ENCODE measurements at places on chromosomes 5 and 9.
A peak's percentile ranks its signal among the peaks of the same experiment; 100 is the strongest.

GRCh38 chr5:141040093-141040770 lies 10.9 kb upstream of the PCDHB1 start:
- DNase-seq: peak; percentile 80

DNA sequence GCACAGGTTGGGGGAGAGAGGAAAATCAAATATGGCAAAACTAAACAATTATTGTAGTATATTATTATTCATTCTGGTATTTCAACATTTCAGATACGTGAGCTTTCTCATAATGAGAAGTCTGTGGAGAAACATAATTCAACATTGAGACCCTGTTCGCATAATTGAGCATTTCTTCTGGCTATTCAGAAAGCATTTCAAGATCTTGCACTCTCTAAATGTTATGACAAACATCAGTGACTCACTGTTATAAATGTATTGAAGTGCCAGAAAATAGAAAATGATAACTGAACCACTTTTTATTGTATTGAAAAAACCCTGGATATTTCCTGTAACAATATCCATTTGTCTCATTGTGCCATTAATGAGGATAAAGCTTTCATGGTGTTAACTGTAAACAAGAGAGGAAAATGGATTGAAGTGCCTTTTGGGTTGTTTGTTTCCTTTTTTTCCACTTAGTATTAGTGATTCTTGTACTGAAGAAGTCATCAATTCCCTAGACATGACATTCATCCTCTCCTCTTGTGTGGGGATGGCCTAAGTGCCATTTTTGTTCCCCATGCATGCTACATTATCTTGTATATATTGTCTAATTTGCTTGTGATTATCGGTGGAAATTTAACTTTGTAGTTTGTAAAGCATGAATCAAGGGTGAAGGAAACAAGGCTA lies 124.6 kb downstream of the CAMK4 start:
- no peak for DNase-seq

DNA sequence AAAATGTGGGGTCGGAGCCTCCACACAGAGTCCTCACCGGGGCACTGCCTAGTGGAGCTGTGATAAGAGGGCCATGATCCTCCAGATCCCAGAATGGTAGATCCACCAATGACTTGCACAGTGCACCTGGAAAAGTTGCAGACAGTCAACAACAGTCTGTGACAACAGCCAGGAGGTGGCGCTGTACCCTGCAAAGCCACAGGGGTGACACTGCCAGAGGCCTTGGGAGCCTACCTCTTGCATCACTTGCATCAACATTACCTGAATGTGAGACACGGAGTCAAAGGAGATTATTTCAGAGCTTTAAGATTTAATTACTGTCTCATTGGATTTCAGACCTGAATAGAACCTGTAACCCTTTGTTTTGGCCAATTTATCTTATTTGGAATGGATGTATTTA lies 614.1 kb upstream of the CDH9 start:
- peak; percentile 67 for DNase-seq

DNA sequence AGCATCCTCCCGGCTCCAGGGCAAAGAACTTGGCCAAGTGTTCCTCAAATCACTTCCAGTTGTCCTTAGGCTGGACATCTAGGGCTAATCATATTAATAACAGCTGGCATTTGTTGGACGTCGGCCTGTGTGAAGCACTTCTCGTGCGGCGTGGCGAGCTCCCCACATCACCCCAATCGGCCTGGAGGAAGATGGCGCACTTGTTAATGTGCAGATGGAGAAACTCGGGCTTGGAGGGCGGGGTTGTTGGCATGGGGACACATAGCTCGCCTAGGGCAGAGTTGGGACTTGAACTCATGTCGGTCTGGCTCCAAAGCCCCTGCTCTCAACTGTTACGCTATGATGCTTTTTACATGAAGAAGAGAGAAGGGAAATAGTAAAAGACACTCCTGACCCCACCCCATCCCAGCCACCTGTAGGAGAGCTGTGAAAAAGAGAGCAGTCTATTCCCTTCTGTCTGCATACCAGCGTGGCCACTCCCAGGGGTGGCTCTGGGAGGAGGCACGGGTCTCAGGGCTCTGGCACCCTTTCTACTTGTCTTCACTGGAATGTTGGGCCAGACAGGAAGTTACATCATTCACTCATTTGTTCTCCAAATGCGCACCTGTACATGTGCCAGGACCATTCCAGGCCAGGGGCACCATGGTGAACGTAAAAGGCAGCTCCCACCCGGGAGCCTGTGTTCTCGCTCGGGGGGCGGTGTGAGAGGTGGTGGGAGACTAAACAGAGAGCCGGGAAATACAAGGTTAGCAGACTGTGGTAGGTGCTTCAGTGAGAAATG lies 12.8 kb upstream of the NUP214 start:
- no peak for DNase-seq

- peak; percentile 99 for DNase-seq
These were observed at the start of gene KIF27 for GRCh38 chr9:83920927-83921707. TSS of gene KIF27 (minus strand) at chr9:83921432. CDS start at chr9:83915591, 5,841 bp downstream.

- DNase-seq: no peak
These were observed 45.9 kb downstream of the EHMT1 start for GRCh38 chr9:137664676-137665075.

DNA sequence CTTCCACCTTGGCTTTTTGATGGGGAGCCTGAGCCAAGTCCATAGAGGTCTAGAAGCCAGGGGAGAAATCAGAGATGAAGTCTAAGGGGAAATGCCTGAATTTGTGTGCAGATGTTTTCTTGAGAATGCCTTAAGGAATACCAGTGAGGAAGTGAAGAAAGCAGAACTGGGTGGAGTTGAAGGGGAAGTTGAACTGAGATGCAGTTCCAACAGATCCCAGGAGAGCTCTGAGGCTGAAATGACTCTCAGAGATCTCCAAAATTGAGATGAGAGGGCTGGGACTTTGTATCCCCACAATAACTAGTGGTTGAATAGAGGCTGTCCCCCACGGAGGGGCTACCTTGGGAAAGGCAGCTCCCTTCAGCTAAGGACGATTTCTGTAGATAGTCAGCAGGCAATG lies 197.1 kb downstream of the ZNF462 start:
- no peak for DNase-seq

- DNase-seq: no peak
These were observed 199.3 kb downstream of the SGCD start for GRCh38 chr5:156526081-156526925.

DNA sequence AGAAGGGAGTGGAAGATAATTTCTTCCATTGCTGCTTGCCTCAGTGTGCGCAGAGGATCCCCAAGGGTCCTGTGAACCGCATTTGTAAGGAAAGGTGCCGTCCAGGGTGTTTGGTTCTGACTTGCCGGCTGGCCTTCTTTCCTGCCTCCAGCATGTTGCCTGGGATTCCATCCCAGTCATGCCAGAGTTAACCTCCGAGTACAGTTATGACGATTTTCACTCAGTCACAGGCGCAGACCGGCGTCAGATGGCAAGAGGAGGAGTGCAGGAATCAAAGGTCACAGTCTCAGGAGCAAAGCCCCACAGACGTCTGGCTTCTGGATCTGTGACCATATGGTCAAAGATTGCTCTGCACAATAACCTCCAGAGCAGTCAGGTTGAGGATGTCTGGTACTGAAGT lies 5.9 kb upstream of the GADD45G start:
- DNase-seq: peak; percentile 90

DNA sequence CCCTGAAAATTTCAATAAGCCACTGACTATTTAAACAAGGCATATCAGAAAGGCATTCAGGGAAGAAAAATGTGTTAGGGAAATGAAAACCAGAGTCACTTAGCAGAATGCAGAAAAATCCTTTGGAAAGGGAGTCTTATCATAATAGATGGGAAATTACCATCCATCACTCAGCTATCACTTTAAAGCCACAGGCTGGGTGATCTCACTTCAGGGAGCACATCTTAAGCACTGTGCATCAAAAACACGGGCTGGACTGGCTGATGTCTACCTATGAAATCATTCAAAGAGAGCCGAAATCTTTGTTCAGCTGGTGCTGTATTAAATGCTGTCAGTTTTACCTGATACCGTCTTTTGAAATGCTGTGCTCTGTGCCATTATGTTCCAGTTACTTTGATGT lies 73.5 kb downstream of the C9orf57 start:
- no peak for DNase-seq

- DNase-seq: peak; percentile 56
These were observed 448 bp downstream of the RELL2 start for GRCh38 chr5:141637123-141637766.

GRCh38 chr5:127515693-127516440 lies 1.6 kb upstream of the PRRC1 start:
- no peak for DNase-seq

DNA sequence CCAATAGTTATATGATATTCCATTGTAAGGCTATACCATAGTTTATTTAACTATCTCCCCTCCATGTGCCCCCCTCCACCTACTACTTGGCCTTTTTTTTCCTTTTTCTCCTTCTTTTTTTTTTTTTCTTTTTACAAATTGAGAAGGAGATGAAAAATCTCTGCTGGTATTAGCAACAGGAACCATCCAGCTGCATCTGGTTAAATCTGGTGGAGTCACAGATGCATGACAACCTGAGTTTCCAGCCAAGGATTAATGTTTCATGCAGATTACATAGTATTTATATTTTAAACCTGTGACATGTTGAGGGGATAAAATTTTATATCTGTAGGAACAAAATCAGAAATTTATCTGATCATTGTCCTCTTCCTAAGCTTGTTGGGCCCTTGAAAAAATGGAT lies 128.5 kb upstream of the IQGAP2 start:
- no peak for DNase-seq

GRCh38 chr5:167726642-167727041 lies 564.8 kb upstream of the WWC1 start:
- no peak for DNase-seq

GRCh38 chr9:130267930-130268329 lies 2.4 kb downstream of the HMCN2 start:
- no peak for DNase-seq

DNA sequence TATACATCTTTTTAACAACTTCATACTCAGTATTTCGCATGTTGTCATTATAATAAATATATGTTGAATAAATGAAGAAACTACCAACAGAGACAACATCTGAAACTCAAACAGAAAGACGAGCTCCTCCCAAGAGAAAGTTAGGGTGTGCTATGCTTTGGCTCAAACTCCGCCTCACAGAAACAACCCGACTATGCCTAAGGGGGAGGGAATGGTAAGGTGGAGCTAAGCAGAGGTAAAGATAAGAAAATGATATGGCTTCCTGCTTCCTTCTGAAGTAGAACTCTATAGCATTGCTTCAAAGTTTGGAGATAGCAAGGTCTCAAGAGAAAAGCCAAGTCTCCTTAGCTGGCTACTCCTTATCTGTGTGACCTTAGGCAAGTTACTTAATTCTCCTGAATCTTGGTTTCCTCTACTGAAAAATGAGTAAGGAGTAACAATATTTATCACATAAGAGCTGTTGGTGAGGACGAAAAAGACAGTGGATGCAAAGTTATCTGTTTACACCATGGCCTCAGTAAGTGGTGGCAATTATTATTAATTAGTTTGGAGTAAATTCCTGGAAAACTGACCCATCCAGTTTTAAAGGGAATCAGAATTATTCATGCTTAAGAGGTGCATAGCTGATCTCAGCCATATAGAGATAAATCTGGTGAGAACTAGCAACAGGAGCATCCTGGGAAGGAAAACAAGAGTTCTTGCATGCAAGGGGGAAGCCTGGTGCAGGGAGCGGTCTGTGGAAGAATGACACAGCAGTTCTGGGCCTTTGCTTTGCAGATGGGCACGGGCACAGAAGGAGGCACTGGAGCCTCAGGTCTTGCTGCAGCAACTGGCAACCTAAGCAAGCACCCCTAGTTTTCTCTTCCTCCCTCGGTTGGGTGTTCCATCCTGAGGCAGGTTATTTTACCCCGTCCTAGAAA lies 73.3 kb downstream of the GLIS3 start:
- no peak for DNase-seq

DNA sequence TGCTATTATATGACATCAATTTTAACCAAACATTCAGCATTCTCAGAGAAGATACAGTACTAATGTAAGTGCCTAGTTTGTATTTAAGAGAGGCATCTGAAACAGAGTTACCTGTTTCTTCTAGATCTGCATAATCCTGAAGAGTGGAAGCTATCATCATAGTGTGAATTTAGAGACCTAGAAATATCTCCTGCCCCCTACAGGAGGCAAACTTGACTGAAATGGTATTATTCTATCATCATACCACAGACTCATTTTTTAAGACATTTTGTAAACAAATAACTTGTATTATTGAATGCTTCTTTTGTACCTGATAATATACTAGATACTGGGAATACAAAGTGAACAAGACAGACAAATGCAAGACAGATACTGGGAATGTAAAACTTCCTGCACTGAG lies 216.8 kb upstream of the RPS23 start:
- DNase-seq: no peak

- peak; percentile 60 for DNase-seq
These were observed 136.2 kb upstream of the HAPLN1 start for GRCh38 chr5:83856881-83857280.

DNA sequence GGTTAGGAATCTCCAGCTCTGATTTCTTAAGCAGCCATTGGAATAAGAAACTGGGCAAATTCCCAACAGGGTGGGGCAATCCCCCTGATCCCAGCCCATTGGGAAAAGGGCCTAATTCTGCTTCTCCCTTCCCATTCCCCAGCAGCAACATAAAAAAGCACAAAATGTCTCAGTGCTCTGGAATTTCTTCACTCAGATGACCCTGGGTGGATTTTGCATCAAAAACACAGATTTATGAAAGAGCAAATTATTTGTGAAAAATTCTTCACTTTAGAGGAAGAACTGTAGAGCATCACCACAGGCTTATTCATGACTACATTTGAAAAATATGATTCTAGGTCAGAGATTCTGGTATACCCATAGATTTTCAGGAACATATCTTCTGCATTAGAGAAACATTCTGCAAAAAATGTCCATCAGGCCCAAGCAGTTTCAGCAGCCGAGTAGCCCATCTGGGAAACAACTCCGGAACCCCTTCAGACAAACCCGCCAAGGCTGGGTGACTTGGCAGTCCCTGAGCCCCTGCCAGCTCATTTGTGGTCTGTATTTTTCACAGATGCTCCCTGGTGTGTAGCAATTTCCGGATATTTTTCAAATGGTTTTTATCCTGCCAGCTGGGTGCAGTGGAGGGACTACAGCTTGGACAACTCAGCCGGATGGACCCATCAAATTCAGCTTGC lies 102.1 kb upstream of the RANBP3L start:
- no peak for DNase-seq

- no peak for DNase-seq
These were observed 221.6 kb downstream of the MAT2B start for GRCh38 chr5:163727028-163727427.

- no peak for DNase-seq
These were observed 156.5 kb downstream of the GAS1 start for GRCh38 chr9:86790805-86791204.

DNA sequence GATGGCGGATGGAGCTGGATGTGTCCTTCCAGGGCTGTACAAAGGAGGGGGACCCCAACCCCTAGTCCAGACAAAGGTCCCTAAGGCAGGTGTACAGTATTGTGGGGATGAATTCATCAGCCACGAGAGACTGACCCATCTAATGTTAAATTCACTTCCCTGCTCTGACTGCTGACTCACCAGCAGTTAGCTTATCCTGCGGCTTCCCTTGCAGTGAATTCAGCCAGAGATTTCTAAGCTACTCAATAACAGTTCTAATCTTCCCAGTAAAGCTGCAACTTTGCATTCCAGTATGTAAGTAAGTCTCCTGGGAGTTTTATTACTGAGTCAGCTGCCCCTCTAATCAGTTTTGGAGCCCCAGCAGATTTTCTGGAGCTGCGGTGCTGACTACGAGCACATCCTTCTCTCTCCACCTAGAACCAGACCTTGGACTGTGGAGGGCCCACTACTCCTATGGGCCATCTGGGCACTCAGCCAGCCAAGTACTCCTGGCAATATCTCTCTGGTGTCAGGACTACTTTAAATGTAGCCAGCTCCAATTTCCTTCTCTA lies 16.1 kb downstream of the B4GALT1 start:
- no peak for DNase-seq

- DNase-seq: no peak
These were observed 1917.6 kb upstream of the WWC1 start for GRCh38 chr5:166373817-166374216.

- peak; percentile 62 for DNase-seq
These were observed 63.8 kb upstream of the ORM1 start for GRCh38 chr9:114258866-114259797.

All from WERI-Rb-1 (cell line).